ENCODE measurements at places on chromosomes 1 and 21.

DNA sequence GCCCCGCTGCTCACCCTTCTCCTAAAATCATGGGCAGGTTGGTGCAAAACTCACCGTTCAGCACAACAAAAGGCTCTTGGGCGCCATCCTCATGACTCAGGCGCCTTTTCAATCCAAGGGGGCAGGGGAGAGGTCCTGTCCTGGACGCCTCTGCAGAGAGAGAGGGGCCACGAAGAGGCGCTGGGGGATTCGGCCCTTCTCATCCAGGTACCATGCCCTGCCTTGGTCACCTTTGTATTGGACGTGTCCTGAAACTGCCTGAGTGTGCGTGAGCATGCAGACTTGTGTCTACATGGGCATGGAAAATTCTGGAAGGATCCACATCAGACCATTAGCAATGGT lies 53.5 kb downstream of the SLC37A1 start:
- DNase-seq, result no peak

DNA sequence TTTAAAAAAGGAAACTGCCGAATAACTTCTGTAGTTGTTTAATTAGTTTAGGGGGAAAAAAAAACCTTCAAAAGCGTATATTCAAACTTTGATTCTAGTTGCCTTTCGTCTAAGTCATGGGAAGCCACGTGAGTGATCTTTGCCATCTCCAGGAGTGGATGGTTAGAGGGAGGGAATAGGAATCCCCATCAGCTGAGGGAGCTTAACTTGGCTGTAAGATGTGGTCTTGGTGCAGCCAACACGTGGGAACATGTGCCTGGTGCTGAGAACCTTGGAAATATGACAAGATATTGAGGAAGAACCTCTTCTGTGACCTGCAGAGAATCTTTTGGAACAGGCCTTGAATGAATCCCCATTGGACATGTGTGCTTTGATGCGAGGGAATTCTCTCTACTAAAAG lies 1.7 kb downstream of the BACE2 start:
- DNase-seq, result no peak

DNA sequence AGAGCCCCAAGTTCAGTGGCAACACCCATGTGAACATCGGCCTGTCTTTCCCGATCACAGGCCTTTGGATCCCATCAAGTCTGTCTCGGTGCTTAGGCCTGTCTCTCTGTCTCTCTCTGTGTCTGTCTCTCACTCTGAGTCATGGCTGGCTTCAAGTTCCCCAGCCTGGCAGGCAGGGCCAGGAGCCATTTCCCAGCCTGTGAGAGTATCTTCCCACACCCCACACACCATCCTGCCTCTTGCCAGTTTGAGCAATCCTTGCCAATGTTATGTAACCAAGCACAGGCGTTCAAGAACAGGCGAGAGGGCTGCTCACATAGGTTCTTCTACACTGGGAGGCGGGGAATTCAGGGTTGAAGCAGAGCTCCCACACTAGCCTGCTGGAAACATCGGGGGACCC lies 70.0 kb upstream of the TMEM51 start:
- no peak for DNase-seq

- DNase-seq, result no peak
Measured at GRCh38 chr1:1337793-1338147, 6.7 kb downstream of the TAS1R3 start.

GRCh38 chr1:188433425-188433824 lies 1604.7 kb downstream of the PLA2G4A start:
- DNase-seq, result no peak
